ENCODE measurements at places on chromosomes 1 and 21.
A peak's percentile ranks its signal among the peaks of the same experiment; 100 is the strongest.

DNA sequence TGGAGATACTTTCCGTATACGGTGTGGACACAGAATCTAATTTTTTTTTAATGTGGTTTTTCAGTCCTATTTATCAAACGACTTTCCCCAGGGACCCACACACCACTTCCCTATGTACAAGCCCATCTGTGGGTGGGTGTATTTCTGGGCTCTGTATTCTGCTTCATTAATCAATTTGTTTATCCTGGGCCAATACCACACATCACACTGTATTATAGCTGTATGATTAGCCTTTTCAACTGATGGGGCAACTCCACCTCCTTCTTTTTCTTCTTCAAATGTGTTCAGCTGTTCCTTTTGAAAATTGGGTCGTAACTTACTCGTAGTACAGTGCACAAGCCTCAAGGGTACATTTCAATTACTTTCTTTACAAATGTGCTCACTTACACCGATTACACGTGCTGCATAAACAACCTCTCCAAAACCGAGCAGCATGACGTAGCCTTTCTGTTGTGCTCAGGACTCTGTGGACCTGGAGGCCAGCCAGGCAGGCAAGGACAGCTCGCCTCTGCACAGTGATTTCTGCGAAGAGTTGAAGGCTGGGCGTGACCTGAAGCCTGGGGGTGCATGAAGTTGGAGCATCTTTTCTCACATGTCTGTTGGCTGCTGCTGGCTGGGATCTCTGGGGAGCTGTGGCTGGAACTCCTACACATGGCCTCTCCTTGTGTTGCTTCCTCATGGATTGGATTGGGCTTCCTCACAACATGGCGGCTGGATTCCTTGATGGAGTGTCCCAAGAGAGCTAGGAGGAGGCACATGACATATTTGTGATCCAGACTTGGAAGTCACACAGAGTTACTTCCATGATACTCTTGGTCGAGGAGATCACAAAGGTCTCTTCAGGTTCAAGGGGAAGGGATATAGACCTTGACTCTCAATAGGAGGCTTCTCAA, 126.5 kb downstream of the CRYAA start:
- DNase-seq, result no peak

DNA sequence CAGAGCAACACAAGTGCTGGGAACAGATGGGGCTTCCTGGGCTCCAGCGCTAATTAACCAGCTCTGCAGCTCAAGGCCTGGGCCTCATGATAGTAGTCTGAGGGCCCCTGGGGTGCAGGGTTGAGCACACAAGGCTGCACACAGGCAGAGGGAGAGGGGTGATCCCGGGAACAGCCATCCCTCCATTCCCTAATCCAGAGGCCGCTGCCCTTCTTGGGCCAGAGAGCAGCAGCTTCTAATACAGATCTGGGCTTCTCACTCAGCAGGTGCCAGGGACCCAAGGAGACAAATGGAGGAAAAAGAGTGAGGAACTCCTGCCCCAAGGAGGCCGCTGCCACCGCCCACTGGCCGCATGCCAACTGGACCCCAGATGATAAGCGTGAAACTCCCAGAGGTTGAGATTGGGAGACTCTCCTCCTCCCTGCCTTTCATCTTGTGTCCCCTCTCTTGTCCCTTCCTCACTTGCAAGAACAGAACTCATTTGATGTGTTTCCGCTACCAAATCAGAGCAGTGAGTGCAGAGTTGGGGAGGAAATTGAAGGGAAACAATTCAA, 58.0 kb upstream of the IFNAR2 start:
- DNase-seq, result no peak

- no peak for DNase-seq
Measured at GRCh38 chr1:168688644-168689326, 40.2 kb downstream of the DPT start.

DNA sequence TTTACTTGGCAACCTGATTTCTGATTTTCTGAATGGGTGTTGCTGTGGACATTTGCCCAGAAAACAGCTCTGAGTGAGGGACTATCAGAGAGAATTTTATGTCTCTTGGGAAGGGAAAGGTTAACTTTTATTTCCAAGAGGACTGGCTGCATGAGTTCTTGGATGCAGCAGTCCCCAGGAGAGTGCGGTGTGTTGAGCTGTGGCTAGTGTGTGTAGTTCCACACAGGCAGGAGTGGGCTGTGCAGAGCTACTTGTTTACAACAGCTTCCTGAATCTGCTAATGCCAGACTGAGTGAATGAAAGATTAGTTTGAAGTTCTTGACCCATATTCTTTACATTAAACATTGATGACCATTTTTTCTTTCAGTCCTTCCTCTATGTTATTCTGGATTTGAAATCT, 41.0 kb upstream of the APOBEC4 start:
- DNase-seq, result no peak

DNA sequence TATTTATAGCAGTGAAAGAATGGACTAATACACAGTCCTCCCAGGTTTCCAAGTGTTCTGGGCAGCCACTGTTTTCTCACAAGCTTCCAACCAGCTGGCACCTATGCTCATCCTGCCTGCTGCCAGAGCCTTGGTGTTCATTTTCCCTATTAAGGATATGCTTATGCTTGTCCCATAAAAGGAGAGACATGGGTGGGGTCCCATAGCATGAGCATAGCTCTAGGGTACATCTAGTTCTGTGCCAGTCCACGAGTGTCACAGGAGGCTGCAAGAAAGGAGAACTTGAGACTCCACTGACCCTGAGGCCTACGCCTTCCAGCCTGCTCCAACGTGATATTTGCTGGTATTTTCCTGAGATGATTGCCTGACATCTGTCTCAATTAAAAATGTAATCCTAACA, 192.4 kb upstream of the PTGFR start:
- no peak for DNase-seq

DNA sequence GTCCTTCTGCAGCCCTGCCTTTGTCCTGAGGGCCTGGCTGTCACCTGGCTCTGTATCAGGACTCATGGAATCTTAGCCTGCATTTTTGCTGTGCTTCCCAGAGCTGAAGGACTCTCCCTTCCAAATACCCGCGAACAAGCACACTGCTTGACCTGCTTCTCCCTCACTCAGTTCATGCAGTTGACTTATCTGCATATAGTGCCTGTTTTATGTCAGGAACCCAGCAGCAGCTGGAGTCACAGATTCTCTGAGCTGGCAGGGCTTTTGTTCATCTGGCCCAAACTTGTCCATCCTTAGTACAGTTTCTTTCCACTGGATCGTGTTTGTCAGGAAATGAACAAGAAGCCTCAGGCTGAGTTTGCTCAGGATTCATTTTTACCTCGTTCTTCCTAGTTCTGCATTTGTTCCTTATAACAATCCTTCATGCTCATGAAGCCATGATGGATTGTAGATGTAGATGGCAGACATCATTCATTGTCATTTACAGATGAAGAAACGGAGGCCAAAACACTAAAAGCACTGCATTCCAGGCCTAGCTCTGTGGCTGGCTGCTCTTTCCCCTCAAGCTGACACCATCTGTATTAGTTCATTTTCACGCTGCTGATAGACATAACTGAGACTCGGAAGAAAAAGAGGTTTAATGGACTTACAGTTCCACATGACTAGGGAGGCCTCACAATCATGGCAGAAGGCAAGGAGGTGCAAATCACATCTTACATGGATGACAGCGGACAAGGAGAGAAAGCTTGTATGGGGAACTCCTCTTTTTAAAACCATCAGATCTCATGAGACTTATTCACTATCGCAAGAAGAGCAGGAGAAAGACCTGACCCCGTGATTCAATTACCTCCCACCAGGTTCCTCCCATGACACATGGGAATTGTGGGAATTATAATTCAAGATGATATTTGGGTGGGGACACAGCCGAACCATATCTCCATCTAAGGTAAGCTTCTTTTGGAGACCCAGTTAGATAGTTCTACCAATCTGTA, 150.9 kb downstream of the HIVEP3 start:
- DNase-seq, result no peak

- no peak for DNase-seq
Measured at GRCh38 chr1:54888080-54888733, 1.2 kb upstream of the DHCR24 start.

GRCh38 chr1:119409731-119410130, 5.2 kb upstream of the HSD3B2 start:
- no peak for DNase-seq

DNA sequence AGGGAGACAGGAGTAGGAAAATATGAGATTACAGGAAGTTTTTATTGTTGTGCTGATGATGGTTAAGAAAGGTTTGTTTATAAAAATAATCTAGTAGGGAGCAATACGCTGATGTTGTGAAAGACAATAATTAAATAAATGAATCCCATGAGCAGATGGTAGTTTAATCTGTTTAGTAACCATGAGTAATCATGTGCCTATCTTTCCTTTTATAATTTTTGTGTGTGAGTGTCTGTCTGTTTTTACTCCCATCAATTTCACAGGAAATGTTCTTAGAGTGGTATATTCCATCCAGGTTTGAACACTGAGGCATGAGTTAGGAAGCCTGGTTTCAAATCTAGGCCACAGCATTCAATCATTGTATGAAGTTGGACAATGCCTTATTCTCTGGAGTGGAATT, 180.5 kb downstream of the OLFM3 start:
- DNase-seq, result no peak

- DNase-seq, result peak; percentile 91
Measured at GRCh38 chr21:41766883-41767605, at the start of gene RIPK4. TSS of gene RIPK4 (minus strand) at chr21:41767052. CDS start at chr21:41767041, 11 bp downstream.

- no peak for DNase-seq
Measured at GRCh38 chr1:172704001-172704400, 45.1 kb downstream of the FASLG start.

DNA sequence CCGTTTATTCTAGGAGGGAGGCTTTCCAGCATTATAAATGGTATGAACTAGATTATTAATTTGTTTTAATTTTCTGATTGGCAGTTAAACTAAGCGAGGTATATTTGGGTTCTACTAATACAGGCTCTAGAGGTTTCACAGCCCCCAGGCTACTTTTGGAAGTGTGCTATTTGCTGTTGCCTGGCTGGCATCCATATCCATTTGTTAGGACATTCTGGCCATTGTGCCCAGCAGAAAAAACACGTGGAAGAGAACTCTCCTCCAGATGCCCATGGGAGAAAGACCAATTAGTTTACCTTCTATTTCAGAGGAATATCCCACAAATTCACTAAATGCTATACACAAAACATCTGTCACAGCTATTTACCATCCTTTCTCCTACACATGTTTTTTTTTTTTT, 29.3 kb downstream of the MACO1 start:
- no peak for DNase-seq

DNA sequence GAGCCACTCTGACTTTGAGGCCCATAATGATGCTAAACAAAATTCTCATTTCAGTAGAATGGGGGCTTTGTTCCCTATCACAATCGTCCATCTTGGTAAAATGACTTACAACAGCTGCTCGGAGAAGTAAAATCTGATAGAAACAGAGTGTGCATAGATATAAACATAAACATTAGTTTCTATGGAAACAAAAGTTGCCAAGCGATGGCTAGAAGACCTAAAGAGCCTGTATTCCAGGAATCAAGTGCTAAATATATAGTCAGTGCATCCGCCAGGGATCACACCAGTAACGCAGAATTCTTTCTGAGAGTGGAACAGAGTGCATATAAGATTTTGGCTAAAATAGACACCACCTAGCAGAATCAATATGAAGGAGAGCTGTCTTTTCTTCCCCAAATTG, 91.2 kb upstream of the KAZN start:
- DNase-seq, result no peak

GRCh38 chr1:24910751-24911650, 19.1 kb downstream of the RUNX3 start:
- DNase-seq, result no peak

- peak; percentile 72 for DNase-seq
Measured at GRCh38 chr1:172089768-172090510, 248.6 kb downstream of the DNM3 start.

GRCh38 chr1:149997585-149998262, 12.8 kb downstream of the OTUD7B start:
- no peak for DNase-seq

DNA sequence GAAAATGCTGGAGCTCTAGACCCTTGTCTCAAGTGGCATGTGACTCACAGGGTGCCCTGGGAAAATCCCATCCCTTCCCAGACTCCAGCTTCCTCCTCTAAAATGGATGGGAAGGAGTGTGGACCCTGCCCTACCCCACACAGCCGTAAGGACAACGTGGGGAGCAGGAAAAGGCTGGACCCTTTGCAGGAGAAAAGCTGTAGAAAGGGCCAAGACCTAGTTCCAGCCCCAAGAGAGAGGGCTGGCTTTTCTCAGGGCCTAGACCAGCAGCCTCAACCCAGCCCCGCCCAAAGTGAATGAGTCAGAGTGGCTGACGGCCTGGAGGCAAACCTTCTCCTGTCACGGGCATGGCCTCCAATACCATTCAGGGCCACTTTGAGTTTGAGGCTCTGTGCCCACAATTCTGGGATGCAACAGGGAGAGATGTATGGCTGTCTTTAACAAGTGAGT, 1.1 kb downstream of the LAMB3 start:
- DNase-seq, result no peak

- DNase-seq, result no peak
Measured at GRCh38 chr1:209059376-209059775, 524.1 kb upstream of the CAMK1G start.

- DNase-seq, result no peak
Measured at GRCh38 chr1:174230399-174230798, 71.1 kb downstream of the RABGAP1L start.

GRCh38 chr1:89686520-89686919, 53.6 kb downstream of the LRRC8C start:
- no peak for DNase-seq

DNA sequence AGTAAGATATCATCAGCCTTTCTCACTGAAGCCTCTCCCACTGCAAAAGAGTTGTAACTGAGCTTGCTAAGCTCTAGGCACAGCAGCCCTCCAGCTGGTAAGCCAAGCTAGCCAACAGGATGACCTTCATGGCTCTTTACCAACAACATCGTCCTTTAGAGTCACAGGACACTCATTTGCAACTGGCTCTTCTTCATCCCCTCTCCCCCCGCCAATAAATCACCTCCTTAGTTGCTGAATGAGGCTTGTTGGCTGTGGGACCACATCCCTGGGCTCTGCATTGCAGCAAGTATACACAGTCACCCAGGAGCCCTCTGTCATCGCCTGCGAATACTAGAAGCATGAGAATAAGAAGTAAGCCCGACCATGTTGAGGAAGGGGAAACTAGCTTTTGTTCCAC, 16.0 kb upstream of the ZNF697 start:
- DNase-seq, result no peak

DNA sequence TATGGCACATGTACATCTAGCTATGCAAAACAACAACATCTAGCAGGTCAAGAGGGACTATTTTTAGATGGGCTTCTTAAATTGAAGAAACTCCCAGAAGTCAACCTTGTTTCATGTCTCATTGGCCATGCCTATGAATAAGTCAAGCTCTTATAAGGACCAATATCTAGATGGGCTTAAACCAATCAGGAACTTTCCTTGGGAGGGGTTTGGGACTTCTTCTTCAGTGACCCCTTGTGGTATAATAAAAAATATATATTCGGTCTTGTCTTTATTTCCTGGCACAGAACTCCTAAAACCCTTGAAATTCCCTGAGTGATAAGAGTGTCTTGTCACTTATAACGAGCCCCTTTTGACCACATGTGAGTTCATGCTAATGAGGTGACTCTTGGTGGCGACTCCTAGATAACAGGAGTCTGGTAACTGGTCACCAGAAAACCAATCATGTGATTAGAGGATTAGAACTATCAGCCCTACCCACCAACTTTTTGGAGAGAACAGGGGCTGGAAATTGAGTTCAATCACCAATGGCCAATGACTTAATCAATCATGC, 218.3 kb downstream of the HHIPL2 start:
- no peak for DNase-seq

GRCh38 chr1:234102583-234102982, 198.1 kb downstream of the SLC35F3 start:
- DNase-seq, result no peak

All from kidney (tissue), 22 donors.